ENCODE measurements at places on chromosomes 6 and 20.

- no peak for DNase-seq
Measured at GRCh38 chr6:24227556-24227955, 101.5 kb downstream of the NRSN1 start.

DNA sequence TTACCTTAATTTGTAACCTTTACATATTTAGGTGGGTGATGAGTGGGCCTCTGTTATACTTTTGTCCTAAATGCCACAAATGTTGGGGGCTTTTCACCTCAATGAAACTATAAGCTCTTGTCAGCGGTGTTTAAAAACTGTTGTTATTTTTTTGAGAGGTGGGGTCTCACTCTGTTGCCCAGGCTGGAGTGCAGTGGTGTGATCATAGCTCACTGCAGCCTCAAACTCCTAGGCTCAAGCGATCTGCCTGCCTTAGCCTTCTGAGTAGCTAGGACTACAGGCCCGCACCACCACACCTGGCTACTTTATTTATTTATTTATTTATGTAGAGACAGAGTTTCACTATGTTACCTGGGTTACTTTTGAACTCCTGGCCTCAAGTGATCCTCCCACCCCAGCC is 66.7 kb downstream of the ZDHHC14 start:
- no peak for DNase-seq

GRCh38 chr6:69570106-69570505 is 226.7 kb downstream of the LMBRD1 start:
- no peak for DNase-seq

GRCh38 chr6:166270706-166271375 is 37.4 kb downstream of the PRR18 start:
- DNase-seq, result no peak

GRCh38 chr6:167758309-167759023 is 68.2 kb upstream of the AFDN start:
- DNase-seq, result no peak

- no peak for DNase-seq
Measured at GRCh38 chr6:153208706-153209105, 77.6 kb upstream of the RGS17 start.

DNA sequence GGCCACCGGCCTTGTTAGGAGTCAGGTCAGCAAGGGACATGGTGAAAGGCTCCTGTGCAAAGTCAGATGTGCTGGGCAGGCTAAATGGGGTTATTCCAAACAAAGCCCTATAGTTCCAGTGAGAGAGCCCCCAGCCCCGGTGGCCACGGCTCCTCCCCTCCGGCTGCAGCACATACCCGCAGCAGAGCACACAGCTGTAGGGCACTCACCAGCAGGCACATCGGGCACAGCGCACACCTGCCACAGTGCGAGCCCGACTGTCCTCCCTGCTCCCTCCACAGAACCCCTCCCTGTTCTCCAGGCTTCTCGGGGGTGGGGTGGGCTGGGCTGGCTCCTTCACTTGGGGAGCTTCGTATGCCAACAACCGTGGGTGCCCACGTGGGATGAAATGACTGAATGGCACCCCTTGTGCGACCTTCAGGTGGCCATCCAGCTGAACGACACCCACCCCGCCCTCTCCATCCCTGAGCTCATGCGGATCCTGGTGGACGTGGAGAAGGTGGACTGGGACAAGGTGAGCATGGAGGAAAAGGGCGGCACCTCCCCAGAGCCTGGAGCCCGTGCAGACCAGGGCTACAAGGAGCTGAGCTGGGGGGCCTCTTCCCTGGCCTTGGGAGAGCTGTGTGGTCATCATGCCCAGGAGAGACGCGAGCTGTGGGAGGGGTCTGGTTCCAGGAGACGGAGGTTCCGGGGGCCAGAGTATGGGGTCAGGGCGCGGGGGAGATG is 30.9 kb downstream of the PYGB start:
- no peak for DNase-seq

DNA sequence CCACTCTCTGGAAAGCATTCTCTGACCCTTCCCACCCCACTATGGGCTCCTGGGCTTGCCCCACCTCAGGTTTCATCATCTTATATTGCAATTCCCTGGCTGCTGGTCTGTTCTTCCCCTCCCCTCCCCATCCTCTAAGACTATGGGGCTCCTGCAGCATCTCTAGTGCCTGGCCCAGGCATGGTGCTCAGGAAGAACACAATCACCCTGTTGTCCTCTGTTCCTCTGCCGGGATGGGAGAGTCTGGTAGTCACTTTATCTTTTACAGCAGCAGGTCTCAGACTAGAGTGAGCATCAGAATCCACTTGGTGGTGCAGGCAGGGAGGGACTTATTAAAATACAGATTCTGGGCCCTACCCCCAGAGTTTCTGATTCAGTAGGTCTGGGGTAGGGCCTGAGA is 5.0 kb upstream of the LPIN3 start:
- no peak for DNase-seq

GRCh38 chr6:147067184-147067583 is 137.0 kb upstream of the STXBP5 start:
- no peak for DNase-seq

All from gastrocnemius medialis (tissue), 4 donors.